Activated T-cell treated with anti-CD3 and anti-CD28 coated beads, Interleukin-2, amount 50 U/mL, for 72 hours (primary cell): ENCODE measurements at places on chromosomes 4 and X. TPM values are rescaled to one million over a fixed set of nuclear protein-coding genes. Genes with fewer than 3 reads are reported as not detected.

DNA sequence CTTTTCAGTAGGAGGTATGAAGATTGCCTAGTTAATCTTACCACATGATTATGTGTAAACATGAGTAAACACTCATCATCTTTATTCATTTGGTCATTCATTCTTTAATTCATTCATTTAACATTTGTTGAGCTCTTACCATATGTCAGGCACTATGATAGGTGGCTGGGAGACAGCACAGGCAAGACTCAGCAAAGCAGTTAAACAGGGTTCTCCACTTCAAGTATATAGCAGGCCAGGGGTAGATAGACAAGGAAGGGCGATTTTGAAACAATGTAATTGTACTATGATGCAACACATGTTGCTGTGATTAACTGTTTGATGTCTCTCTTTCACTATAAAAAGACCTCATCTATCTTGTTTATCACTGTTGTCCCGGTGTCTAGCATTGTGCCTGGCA, 84.3 kb upstream of the GPR101 start:
- DNase-seq: no peak

- no peak for DNase-seq
Observed at GRCh38 chr4:74402692-74403456, 37.9 kb downstream of the EREG start.

- no peak for DNase-seq
Observed at GRCh38 chrX:24594501-24594900, 52.6 kb downstream of the PCYT1B start.

DNA sequence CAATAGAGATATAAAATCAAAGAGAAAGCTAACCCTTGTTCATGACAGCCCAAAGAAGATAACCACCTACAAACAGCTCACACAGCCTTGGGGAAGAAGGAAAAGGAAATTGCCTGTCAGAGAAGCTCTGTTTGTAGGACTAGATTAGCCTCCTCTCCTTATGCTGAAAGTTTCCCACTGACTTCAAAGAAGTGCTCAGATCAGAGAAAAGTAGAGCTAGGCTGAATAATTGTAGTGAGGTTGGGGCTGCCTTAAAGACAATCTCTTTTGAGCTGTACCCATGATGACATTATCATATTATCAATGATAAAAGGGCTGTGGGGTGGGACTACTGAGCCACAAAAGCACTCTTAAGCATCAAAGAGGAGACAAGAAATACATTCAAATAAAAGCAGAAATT, 223.0 kb upstream of the GALNT7 start:
- DNase-seq: no peak

The TXK gene
- 37.8 TPM for total RNA-seq

DNA sequence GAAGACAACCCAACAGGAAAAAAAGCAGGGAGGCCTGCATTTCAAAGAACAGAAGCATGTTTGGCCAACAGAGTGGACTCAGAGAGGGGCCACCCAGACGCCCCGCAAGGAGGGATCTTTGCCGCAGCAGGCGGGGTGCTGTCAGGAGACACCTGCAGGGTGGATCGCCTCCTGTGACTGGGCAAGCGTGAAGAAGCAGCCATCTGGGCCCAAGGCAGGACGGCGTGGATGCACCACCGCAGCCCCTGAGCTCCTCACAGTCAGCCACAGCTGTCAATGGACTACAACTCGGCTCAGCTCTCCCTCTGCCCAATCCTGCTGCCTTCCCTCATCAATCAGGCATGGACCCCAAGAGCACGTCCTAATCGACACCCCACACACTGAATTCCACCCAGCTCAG, 32.0 kb upstream of the MAN2B2 start:
- DNase-seq: no peak

GRCh38 chrX:1097328-1097727, 115.1 kb downstream of the CRLF2 start:
- no peak for DNase-seq

DNA sequence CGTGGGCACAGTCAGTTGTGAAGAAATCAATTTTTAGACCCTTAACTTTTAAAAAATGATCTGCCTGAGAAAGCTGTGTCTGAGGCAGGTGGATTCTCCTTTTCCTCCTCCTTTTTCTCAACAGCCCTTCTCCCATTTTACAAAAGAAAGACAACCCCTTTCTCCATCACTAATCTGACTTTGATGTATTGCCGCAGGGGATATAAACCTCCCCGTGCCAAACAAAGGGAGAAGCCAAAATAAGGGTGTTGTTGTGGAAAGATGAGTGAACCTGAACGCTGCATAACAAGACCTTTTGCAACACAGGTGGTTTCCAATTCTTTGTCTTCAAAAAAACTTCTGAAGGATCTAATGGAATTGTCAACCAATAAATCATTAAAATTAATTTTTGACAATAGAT, 8.4 kb upstream of the FHL1 start:
- DNase-seq: no peak

The CNKSR2 gene
- total RNA-seq: 4.4 TPM

DNA sequence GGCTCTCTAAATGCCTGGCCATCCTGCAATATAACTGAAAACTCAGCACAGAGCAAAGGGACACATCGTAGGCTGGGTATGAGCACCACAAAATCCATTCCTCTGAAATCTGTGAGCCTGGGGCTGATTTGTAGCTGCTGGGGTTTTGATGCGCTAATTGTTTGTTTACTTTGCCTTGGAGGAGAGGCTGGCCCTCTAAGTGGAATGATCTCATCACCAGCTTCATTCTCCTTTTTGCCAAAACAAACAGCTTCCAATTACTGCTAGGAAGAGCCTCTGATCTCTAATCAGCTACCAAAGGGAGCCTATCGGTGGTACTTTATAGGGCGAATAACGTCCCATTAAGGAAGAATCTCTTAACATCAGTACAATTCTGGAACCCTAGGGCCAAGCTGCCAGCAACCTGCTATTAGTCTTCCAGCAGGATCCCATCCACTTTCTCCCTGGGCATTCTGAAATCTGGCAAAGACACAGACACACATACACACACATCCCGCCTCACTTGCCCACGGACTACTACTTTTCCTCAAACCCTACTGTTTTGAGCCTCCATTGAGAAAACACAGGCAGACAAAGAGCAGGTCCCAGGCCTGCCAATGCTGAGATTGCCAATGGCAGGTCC, 5.8 kb downstream of the ANOS1 start:
- DNase-seq: no peak

The F9 gene
- not detected for total RNA-seq

- no peak for DNase-seq
Observed at GRCh38 chrX:126985981-126986380, 166.5 kb downstream of the PRR32 start.

The EVC2 gene
- 2.2 TPM for total RNA-seq

DNA sequence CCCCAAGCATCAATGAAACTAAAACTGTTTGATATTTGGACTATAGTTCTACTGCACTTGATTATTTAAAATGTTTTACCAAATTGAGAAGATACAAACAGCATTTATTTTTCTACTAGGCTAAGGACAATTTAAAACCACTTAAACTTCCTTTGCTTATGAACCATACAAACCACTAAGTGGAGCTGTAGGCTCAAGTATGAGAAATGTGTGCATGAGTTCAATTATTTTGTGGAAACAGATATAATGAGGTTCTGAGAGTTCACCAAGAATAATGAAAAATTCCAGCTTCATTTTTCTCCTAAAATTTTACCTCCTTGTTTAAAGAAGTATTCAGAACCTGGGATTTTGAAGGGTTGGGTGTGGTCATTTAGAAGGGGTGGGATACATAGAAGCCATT, 63.1 kb downstream of the SERPINA7 start:
- no peak for DNase-seq

- no peak for DNase-seq
Observed at GRCh38 chr4:32251926-32252325, 1531.8 kb downstream of the PCDH7 start.

DNA sequence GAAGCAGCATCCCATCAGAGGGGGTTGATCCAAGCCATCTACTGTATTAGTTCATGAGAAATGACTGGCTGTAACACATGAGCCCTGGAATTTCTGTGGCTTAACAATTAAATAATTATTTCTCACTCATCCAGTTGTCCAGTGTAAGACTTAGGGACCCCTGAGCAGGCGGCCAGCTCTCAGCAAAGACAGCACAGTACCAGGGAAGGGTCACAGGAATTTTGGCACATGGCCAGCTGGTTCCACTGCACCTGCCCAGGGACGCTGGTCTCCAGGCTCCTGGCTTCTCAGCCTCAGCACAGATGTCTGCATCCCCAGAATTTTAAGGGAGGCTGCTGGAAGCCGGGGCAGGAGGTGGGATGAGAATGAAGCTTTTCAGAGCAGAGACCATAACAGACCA, 93.7 kb upstream of the DHRSX start:
- DNase-seq: no peak

- no peak for DNase-seq
Observed at GRCh38 chrX:42524379-42524778, 253.6 kb downstream of the PPP1R2C start.

- DNase-seq: no peak
Observed at GRCh38 chrX:50812995-50813842, 775 bp downstream of the SHROOM4 start.

DNA sequence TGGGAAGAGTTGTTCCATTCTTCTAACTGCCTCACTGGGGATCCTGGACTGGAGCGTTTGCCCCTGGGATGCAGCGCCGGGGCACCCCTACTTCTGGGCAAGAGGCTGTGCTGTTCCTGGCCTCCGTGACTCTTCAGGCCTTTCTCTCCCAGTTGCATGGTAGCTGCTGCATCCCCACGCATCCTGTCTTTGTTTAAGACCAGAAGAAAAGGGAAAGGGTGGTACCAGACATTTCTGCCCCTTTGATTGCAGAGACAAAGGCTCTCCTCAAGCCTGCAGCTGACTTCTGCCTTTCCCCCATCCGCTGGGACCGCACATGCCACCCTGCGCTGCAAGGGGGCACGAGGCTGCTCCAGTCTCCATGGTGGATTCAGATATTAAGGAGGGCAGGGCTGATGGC, 70.4 kb downstream of the SHROOM2 start:
- no peak for DNase-seq

The ZNF157 gene
- 0.60 TPM for total RNA-seq

The C4orf51 gene
- not detected for total RNA-seq

The PCDH18 gene
- total RNA-seq: not detected

The CT45A5 gene
- not detected for total RNA-seq

The CTAG1A gene
- not detected for total RNA-seq

DNA sequence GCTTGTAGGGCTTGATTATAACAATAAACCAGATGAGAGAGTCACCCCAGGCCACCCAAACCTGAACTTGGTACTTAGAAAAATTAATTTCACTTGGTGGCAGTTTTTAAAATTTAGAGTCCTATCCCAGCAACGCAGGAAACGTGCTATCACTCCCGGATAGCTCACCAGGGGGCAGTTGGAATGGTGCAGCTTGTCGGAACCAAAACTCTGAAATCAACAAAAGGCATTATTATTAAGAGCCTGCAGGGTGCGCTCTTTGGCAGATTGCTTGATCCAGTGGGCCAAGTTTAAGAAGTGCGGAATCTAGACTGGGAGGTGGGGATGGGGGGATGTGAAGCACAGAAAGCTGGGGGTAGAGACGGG, 2.4 kb downstream of the FRAS1 start:
- peak; percentile 29 for DNase-seq

- no peak for DNase-seq
Observed at GRCh38 chr4:158813113-158813512, 44.3 kb downstream of the FNIP2 start.

The PDE6B gene
- 18.9 TPM for total RNA-seq

The TFE3 gene
- total RNA-seq: 38.8 TPM

The SPATA4 gene
- total RNA-seq: not detected

GRCh38 chr4:87662871-87663270, 12.8 kb downstream of the DMP1 start:
- no peak for DNase-seq

DNA sequence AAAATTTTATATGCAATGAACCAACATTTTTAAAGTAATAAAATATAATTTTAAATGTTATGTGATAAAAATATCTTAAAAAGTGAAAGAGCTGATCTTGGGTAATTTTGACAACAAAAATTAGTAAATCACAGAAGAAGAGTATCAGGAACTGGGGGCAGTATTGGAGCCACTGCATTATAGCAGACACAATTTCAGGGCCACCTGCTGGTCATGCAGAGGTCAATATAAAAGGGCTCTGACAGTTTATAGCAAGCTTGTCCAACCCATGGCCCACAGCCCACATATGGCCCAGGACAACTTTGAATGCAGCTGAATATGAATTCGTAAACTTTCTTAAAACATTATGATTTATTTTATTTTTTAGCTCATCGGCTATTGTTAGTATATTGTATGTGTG, 13.0 kb upstream of the LEF1 start:
- no peak for DNase-seq

DNA sequence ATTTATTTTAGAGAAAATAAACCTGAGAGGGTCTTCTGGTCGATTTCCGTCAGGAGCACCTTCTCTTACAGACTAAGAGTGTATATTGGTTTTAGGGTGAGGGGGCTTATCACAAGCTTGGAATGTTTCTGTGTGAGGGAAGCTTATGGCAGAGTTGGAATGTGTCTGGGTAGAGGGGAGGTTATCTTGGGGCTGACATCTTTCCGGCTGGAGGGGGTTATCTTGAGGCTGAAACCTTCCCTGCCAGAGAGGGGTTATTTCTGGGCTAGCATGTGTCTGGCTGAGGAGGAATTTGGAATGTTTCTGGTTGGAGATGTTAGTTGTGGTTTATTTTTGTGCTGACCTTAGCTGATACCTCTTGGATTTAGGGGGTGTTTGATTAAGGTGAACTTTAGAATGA, 1312.1 kb downstream of the ADGRL3 start:
- no peak for DNase-seq

- no peak for DNase-seq
Observed at GRCh38 chr4:5081441-5081999, 30.2 kb downstream of the STK32B start.

The NAA11 gene
- total RNA-seq: not detected

The SH2D1A gene
- total RNA-seq: 40.7 TPM

GRCh38 chr4:122914292-122914904, 8.0 kb downstream of the NUDT6 start:
- DNase-seq: peak; percentile 15

DNA sequence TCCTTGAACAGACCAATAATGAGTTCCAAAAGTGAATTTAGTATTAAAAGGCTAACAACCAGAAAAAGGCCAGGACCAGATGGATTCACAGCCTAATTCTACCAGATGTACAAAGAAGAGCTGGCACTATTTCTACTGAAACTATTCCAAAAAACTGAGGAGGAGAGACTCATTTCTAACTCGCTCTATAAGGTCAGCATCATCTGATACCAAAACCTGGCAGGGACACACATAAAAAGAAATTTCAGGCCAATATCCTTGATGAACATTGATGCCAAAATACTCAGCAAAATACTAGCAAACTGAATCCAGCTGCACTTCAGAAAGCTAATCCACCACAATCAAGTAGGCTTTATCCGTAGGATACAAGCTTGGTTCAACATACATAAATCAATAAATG, 35.8 kb upstream of the USP46 start:
- no peak for DNase-seq
